Fibroblast of the aortic adventitia (primary cell): ENCODE measurements at places on chromosomes 3 and 15.

DNA sequence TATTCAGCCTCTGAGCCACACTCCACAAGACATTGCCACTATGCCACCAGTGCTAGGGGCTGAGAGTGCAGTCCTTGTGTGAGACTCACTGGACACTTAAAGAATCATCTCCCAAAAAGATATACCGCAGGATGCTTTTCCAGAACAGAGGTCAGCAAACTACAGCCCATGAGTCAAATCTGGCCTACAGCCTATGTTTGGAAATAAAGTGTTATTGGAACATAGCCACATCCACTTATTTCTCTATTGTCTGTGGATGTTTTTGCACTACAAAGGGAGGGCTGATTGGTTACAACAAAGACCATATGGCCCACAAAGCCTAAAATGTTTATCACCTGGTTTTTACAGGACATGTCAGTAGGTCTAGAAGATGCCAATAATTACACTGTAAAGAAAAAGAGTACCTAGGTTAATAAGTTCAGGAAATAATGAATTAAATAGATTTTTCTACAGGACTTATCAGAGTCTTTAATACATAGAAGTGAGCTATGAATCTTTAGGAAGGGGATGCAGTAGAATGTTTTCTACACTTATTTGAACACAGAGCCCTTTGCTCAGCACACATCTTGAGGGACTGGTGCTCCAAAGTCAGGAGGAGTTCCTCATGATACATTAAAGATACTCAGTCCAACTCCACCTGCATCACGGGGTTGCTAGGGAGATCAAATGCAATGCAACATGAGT lies 26.3 kb downstream of the SRGAP3 start:
- DNase-seq: peak; percentile 40

DNA sequence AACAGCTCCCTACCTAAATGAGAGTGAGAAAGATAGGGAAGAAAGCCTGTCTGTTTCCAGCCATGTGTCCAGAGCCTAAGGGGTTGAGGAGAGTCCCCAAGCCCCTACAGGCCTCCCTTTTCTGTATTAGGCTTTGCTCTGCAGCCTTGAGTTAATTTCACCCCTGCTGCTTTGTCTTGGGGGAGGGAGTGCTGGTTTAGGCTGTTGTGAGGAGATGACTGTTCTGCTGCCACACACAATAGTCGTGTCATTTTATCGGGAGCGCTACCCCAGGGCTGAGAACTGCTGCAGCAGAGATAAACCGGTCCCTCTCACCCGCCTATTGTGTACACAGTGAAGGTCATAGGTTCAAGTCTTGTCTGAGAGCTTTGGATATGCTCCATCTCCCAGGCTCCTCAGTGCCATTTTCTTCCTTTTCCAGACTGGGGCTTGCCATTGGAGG lies 1.4 kb downstream of the ZNF609 start:
- peak; percentile 31 for DNase-seq

GRCh38 chr15:66945842-66946241 lies 119.6 kb upstream of the SMAD3 start:
- no peak for DNase-seq

- DNase-seq: no peak
Measured at GRCh38 chr3:174436367-174436766, 422.8 kb upstream of the NAALADL2 start.

DNA sequence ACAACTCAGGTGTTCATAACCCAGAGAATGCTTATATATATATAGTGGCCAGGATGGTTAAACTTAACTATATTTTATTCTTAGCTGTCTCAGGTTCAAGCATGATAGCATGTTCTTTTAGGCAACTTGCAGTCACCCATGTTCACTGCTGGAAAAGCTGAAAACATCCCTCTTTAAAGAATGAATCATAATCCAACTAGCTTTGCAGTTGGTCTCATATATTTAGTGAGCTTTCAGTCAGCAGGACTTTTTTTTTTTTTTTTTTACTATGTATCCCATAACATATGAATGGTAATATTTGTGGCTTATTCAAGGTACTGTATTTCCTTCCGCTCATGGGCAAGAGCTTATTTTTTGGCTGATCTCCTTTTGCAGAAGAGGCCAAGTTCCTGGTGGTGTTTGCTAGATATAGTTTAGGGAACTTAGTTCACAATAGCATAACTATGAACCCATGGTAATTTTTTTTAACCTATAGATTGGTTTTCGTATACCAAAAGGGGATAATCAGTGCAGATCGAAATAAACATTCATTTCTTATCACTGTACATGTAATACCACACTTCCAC lies 77.6 kb downstream of the CMSS1 start:
- DNase-seq: no peak
